ENCODE measurements at places on chromosomes 3 and 15.

DNA sequence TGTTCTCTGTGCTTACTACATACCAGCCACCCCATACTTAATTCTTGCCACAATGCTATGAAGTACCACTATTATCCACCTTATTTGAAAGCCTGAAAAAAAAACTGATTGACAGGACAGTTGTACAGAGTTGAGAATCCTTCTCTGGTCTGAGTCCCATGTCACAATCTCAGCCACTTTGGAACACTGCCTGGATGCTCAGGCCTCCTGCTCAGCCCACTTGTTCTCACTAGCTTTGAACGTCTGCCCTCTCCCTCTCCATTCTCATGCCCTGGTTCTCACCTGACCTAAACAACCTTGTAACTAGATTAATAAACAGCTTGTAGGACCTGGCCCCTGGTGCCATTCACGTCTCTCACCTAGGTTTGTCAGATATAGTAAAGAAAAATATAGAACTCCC is 53.9 kb downstream of the TRIM69 start:
- no peak for DNase-seq

GRCh38 chr15:82739086-82739485 is 29.4 kb upstream of the AP3B2 start:
- no peak for DNase-seq

DNA sequence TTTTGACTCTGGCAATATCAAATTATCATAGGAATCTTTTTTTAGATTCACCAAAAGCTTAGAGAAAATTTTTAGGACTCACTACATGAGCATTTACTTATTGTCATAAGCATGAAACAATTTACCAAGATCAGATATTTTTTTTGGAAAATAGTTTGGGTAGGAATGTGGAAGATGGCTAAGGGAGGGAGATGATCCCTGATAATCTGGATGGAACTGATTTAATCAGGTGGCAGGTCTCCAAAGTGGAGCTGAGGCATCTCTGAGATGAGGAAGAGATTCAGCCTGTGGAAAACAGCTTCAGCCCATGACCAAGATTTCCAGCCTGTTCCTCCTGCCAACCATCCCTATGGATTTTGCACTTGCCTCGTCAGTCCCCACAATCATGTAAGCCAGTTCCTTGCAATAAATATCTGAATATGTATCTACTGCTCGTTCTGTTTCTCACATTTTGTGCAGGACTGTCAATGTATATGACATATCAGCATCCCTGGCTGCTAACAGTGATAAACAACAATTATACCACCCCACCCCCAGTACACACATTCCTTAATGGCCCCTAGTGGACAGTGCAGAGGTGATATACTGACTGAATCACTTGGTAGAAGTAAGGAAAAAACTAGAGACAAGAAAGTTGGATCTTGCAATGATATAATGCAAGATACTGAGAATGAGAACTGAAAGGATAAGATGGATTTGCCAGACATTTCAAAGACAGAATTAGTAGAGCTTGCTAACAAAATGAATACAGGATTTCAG is 183.8 kb downstream of the NEK10 start:
- DNase-seq = no peak

DNA sequence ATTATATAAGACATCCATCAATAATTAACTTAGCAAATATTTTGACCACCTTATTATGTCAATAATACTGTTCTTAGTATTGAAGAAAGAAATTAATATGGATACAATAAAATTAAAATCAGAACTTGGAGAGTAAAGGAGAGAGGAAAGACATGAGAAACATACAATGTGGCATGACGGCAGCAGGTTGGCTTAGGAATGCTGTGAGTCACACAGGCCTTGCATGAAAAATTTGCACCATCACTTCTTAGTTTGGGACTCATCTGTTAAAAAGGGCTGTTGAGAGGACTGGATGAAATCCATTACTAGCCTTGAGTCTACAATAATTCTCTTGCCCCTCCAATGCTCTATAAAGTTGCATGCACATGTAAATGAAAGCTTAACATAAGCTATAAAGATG is 880.8 kb downstream of the ROBO1 start:
- no peak for DNase-seq

- no peak for DNase-seq
These were observed 61.3 kb downstream of the KLHL25 start for GRCh38 chr15:85733416-85733815.

- no peak for DNase-seq
These were observed 954 bp upstream of the MAPKBP1 start for GRCh38 chr15:41773332-41773728.

DNA sequence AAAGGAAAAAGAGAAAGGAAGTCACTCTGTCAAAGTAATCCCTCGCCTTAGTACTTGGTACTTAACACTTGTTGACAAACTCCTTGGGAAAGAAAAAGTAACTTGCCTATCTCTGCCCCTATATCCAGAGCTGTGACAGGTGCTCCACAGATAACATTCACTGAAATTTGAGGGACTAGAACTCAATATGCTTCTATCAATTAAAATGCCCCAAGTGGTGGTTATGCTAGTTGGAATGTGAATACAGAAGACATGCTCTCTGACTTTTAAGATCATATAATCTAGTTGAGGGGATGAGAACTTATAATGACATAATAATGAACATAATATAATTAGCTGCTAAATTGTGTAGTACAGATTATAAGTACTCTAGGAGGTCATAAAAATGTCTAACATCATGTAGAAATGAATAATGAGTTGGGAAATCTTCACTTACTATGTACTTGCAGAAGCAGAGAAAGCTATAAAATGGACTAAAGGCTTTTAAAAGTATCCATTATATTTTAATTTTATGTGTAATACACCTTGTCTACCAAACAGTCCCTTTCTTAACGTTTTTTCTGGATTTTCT is 153.1 kb upstream of the CCDC54 start:
- no peak for DNase-seq

DNA sequence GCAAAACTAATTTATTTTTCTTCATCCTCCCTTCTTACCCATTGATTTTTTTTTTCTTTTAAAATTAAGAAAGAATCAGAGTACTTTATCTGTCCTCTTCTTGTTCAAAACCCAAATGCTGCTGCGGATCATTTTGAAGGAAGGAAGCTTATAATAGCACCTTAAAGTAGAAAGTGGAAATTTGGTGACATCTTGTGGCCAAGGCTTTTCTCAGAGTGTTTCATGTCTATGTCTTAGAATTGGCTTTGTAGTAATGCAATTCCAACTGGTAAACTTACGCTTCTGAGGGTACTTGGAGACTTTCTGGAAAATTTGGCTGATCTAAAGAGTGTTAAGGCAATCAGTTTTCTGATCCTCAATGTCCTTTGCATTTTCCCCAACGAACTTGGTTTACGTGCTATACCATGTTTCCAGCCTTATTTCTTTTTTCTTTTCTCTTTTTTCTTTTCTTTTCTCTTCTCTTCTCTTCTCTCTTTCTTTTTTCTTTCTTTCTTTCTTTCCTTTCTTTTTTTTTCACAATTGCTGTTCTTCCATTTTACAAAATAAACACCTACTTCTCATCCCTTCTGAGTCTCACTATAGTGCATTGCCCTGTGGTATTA is 30.7 kb downstream of the C3orf38 start:
- DNase-seq = no peak

DNA sequence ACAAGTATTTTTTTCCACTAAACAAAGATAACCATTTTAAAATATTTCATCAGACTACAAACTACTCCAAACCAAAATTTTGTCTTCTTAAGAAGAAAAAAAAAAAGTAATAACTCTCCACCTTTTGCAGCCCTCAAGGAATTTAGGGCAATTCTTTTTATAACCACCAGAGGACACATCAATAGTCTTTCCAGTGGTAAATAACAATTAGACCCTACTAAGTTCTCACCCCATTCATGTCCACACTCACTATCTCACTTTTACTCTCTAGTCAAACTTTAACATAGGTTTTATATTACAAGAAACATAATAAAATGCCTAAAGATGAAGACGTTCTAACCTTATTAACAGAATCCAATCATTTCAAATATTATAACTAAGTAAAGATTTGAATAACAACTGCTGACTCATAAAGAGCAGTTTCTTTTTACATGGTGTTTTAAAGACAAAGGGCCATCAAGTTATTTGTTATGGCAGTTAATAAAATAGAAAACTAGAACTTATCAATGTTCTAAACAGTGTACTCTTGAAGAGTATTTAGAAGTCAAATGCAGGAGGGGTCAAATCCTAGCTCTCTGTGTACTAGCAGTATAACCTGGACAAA is 33.0 kb downstream of the CCDC39 start:
- DNase-seq = no peak

DNA sequence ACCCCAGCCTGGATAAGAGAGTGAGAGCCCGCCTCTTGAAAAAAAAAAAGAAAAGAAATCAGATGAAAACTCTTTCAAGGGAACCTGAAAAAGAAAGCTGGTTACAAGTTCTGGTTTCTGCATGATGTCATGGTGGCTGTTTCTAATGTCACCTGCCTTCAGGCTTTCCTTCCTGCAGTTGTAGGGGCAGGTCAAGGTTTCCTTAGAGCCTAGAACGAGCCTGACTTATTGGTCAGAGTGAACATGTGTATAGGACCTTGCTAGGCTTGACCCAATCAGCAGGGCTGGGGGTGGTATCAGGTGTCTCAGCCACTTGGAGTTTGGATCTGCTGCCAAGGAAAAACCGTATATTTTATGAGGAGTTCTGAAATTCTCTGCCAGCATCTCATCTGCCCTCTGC is 3.8 kb downstream of the IVD start:
- no peak for DNase-seq

- no peak for DNase-seq
These were observed 187.2 kb upstream of the NR2E3 start for GRCh38 chr15:71623111-71623510.

GRCh38 chr3:82342521-82342920 is 581.1 kb upstream of the GBE1 start:
- DNase-seq = no peak

GRCh38 chr3:120180731-120181412 is 86.6 kb upstream of the GSK3B start:
- no peak for DNase-seq

DNA sequence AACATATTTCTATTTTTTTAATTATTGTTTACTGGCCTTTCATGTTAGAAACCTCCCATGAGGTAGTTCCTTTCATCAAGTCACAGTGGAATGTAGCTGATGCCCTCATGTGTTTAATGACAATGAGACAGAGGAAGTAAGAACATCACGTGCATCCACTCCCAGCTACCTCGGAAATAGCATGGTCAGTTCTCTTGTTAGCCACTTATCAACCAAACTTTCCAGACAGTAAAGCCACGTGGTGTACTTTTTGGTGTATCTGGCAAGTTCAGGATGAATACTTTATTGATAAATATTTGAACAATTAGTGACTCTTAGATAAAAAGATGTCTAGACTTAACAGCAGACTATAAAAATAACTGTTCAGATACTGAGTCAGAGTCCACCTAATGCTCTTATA is 781.7 kb downstream of the MECOM start:
- DNase-seq = no peak

GRCh38 chr3:141100531-141101320 is 49.6 kb downstream of the SPSB4 start:
- DNase-seq = no peak

- no peak for DNase-seq
These were observed 67.2 kb upstream of the TP63 start for GRCh38 chr3:189563853-189564563.

DNA sequence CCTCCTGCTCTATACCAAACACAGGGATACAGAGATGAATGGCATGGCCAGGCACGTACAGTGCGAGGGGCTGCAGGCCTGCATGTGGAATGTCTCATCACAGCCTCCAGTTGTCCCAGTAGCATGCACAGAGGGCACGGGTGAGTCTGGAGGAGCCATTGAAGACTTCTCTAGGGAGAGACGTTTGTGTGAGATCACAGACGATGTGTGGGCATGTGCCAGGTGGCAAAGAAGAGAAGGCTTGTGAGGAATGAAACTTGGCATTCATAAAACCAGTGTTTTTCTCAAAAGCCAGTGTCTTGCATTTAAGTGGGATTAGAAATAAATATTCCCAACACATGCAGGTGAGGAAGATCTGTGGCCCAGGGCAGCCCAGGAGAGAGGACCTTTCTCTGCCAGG is 119.1 kb upstream of the UBE3A start:
- DNase-seq = no peak
